ENCODE measurements at places on chromosomes 2 and 18.

GRCh38 chr2:17545680-17546613 is 5.5 kb downstream of the VSNL1 start:
- DNase-seq, result no peak

DNA sequence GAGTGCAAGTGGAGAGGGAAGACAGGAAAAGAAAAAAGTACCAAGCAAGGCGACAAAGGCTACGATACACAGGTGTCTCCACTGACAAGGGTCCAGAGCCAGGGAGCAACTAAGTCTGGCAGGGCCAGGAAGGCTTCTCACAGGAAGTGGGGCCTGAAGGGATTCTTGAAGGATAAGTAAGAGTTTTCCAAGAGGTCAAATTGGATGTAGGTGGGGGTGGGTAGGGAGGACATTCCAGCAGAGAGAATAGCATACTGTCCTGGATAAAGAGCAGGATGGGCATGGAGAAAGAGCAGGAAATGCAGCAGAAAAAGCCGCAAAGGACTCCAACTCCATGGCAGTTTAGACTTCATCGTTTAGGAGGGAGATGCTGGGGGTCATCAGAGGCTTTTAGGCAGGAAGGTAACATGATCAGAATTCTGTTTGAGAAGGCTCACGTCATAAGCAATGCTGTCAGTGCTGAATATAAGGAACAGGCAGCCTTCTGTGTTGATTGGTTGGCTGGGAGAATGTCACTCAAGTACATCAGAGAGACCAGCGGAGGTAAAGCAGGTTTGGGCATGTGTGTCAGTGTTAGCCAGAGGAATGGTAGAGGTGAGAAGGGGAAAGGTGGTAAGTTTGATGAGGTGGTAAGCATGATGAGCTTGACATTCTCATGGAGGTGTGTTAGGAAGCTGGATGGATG is 35.1 kb downstream of the ARHGAP25 start:
- DNase-seq, result no peak

DNA sequence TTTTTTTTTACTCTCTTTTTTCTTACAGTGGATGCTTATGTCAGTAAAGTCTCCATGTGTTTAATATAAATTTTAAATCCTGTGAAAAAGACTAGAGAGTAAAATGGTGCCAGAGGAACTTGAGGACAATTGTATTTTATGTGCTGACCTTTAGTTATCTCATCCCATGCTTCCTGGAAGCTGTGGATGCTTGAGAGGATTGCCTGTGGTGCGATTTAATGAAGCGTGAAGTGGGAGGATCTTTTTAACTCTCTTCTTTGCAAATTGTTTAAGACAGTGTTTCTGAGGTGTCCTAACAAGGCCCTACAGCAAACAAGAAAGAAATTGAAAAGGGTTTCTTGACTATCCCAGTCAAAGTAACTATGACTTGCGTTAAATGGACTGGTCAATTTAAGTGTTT is 84.2 kb downstream of the DTNA start:
- DNase-seq, result no peak

DNA sequence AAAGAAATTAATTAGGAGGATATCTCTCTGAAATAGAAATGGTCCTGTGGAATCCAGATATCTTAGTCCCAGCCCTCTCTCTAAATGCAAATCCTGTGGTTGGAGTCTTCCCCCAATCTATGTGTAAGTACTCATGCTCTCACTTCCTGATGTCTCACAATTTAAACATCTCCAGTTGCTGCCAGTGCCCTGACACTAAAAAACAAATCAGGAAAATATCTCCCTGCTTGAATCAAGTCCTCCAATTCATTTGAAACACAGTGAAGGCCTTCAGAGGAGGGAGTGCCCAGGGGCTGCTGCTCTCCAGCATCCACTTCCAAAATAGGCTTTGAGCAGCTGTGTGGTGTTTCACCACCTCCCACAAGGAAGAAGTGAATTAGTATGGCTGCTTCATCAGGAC is 413.8 kb downstream of the RAD51AP2 start:
- DNase-seq, result no peak

GRCh38 chr2:67083951-67084350 is 313.2 kb upstream of the ETAA1 start:
- no peak for DNase-seq

DNA sequence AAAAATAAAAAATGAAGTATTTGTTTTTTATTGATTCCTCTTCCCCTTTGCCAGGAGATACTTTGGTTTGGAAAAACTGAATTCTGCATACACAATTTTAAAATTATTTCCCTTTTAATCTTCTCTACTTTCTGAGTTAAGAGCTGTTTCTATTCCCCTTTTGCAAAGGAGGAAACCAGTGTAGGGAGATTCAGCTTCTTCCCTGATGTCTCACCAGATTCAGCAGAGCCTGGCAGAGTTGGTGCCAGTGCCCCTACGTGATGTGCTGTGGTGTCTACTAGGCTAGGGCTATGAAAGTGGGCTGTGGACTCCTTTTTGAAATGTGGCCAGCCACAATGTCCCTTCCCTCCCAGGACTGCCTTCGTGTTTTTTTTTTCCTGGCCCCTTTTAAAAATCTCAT is 2.4 kb downstream of the RPE start:
- peak; percentile 6 for DNase-seq

DNA sequence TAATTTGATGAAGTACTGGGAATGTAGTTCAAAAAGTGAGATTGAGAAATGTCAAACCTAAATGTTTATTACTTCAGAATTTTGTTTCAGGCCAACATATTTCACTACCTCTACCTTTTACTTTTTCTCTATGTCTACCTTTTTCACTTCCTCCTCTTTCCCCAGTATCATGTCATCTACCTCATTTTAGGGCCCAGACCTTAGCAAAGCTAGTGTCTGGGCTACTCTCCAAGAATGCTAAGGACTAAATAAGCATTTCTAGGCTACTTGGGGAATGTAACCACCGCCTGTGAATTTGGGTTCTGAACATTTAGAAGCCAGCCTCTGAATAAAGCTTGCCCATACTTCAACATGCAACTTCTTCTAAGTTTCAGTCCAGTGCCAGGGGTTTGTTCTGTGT is 330.4 kb downstream of the SLC4A3 start:
- DNase-seq, result no peak

DNA sequence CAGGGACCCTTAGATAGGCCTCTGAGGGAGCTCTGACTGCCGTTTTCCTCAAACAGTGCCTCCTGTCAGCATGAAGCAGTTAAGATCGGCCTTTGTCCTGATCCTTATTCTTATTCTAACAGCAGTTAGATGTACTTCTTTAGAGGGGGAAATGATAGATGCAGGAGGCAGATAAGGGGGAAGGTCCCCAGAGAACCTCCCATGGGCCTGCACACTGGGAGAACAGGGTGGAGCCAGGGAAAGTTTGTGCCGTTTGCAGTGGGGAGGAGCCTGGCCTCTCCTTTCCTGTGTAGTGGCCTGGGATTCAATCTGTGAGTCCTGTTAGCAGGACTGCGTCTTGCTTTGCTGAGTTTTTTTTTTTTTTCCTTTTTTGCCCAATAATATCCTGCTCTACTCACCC is 7.9 kb upstream of the INPP4A start:
- no peak for DNase-seq

DNA sequence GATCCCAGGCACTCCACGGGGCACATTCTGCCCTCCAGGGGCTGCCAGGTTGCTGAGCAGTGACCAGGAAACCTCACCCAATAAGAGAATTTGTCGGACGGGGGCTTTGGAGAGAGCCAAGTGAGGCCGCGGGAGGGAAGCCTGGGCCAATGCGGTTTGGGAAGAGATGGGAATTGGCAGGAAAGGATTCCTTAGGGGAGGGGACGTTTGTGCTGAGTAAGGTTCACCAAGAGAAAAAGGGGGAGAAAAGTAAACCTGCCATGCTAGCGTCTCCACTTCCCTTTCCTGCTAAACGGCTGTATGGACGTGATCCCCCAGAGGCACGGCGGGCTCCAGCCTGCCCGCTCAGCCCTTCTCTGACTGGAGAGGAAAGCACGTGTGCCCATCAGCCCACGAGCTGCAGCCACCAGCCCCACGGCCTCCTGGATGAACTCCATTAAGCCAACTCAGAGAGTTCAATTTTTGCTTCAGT is 194.4 kb upstream of the ID2 start:
- no peak for DNase-seq

DNA sequence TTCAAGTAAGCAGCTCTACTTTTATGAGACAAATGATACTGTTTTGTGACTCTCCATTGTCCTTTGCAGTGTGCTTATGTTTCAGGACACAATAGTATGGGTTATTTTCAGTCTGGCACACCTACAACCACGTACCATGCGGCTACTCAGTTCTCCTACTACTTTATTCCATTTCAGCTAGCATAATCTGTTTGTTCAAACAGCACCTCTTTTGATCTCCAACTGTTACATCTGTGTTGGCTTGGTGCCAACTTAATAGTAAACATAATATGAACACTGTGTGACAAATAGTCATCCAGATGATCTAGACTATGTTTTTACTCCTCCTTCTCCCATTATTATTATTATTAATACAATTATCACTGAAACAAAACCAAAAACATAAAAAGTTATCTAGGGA is 40.5 kb downstream of the MYO3B start:
- DNase-seq, result no peak

DNA sequence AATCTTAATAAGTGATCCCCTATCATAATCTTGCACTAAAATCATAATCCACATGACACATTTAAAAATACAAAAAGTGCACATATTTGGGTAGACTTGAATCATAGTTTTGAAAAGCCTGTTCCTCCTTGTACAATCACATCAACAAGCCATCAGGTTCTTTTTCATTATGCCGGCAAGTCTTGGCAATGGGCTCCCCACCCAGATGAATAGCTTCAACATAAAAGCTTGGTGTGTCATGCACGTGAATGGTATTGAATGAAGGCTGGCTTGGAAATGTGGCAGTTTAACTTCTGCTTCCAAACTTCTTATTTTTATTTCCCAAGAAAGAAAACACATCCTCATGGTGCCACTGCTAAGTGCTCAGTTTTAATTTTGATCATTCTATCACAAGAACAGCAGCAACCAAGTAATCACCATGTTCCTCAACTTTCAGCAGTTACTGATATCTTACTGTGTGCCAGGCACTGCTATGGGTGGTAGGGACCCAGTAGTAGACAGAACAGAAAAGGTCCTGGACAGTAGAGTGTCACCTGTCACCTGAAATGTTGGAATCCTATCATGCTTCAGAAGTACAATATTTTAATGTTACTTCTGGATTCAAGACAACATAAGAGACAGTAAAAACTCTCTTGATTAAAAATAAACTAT is 89.9 kb downstream of the AP1S3 start:
- DNase-seq, result no peak

GRCh38 chr18:47844828-47845498 is 85.5 kb downstream of the SMAD2 start:
- no peak for DNase-seq

- no peak for DNase-seq
Measured at GRCh38 chr2:98552499-98553179, 55.7 kb downstream of the COA5 start.

GRCh38 chr2:173122936-173123335 is 47.3 kb downstream of the MAP3K20 start:
- no peak for DNase-seq

- no peak for DNase-seq
Measured at GRCh38 chr2:241412144-241412543, 56.1 kb downstream of the FARP2 start.

GRCh38 chr2:147663962-147664361 is 180.9 kb upstream of the ACVR2A start:
- no peak for DNase-seq

- DNase-seq, result no peak
Measured at GRCh38 chr2:28439763-28440162, 47.1 kb downstream of the FOSL2 start.

GRCh38 chr2:99297994-99298393 is 3.0 kb downstream of the LYG1 start:
- DNase-seq, result no peak

DNA sequence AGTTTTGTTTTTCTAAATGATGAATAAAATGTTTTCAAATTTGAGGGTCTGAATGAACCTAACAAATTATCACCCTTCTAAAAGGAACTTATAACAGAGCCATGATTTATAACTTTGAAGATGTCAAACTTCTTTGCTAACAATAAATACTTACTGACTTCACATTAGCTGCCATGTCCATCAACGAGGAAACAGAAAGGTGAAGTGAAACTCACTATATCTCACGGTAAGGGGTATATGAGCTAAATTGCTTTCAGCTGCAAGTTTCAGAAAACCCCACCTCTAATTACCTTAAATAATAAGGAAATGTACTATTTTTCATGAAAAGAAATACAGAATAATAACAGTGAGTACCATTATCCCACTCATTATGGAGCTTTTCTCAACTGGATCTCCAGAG is 350.8 kb upstream of the NT5C1B start:
- DNase-seq, result no peak

DNA sequence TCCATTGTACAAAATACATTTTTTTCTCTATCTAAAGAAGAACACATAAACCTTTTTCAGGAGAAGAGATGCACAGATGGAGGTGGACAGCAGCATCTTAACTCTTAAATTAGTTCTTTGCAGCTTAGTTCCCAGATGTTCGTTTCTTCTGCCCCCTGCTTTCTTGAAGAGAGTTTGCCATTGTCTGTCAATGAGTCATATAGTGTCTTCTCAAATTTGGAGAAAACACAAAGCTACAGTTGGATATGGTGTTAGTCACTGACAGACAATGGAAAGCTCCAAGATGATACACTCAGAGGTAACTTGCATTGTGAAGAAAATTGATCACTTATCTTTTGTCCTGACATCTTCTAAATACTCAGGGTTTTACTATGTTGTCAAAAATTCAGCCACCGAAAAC is 48.8 kb upstream of the TMEFF2 start:
- no peak for DNase-seq

DNA sequence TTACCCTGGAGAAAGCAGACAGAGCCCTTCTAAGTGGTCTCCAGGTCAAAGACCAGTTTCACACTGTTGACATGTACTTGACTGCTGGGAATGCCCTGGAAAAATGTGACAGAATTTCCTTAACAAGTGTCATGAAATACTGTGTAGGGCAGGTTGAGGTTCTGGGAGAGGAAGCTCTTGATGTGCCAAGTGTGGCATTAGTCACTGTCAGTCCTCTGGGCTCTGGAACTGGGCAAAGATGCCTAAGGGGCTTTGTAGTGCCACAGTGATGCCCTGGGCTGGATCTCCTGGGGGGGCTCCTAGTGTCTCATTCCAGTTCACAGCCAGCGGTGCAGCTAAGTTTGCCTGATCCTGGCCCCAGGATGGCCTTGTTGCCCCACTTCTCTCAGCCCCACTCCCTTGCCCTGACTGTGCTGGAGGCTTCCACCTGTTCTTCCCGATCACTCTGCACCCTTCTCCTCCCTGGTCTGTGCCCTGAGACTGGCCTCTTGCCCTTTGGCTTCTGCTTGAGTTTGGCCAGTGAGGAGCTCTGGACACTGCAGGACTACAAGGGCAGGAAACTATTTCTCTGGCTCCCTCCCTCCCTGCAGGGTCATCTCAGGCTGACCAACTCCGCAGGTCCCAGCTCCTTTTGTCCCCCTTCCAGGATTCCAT is 27.0 kb upstream of the FAM124B start:
- no peak for DNase-seq

Measured in HL-60 (cell line).